ENCODE measurements at places on chromosomes 3 and 15. TPM values are rescaled to one million over a fixed set of nuclear protein-coding genes. Genes with fewer than 3 reads are reported as not detected.

Gene APEH
- 179 TPM for total RNA-seq

Gene SEC22A
- total RNA-seq: 15.1 TPM

DNA sequence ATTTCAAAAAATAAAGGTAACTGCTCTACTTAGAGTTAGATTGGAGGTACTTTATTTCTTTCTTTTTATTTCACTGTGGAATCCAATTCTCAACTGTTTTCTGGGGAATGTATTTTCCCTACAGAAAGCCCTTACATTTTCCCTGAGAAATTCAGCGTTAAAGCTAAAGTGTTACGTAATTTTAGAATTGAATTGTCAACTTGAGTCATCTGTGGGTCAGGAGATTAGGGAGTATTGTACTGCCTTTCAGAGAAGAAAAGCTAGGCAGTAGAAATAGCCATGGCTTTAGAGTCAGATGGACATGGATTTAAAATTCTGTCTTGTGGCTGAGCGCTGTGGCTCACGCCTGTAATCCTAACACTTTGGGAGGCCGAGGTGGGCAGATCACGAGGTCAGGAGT is 728.6 kb downstream of the ROBO1 start:
- H3K27ac ChIP-seq: no peak overlapping the region
- H3K36me3 ChIP-seq: no peaks in the 10 kb centered on the region
- no peak for DNase-seq
- no peaks in the 10 kb centered on the region for H3K27me3 ChIP-seq
- H3K4me1 ChIP-seq: no peaks in the 10 kb centered on the region

- H3K36me3 ChIP-seq: no peaks in the 10 kb centered on the region
- H3K4me3 ChIP-seq: no peak overlapping the region
- H3K27me3 ChIP-seq: peaks cover 3% of the 10 kb centered on the region
- no peak for DNase-seq
Observed at GRCh38 chr3:167864552-167864874, 129.0 kb downstream of the SERPINI1 start.

DNA sequence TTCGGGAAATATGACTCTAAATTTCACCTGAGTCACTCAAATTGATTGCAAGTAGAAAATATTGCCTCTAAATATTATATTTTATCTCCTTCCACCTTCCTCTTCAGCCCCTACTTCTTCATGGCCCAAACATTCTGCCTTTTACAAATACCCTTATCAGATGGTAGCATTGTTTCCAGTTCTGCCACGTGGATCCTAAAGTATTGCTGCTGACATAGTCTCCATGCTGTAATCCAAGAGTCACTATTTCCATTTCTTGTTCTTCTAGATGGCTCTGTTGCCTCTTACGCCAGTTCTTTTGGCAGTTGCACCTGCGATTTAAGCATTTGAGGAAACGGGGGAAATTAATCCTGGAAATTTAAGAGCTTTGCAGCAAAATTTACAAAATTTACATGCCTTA is 13.6 kb downstream of the LMOD3 start:
- H3K27ac ChIP-seq: no peak overlapping the region
- peaks cover 9% of the 10 kb centered on the region for H3K4me1 ChIP-seq
- DNase-seq: no peak

DNA sequence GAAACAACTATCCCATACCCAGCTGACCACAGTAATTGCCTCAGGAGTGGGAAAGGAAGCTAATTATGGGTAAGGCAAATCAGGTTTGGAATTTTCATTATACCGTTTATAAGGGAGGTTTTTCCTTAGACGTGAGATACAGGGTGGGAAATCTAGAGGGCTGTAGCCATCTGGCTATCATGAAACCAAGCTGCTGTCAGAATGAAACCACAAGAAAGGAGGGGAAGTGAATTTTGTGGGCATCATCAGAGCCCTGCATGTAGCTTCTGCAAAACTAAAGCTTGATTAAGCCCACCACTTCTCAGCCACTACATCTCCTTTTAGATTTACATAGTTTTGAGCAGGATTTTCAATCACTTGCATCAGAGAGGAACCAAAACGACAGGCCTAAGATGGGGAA is 893.5 kb downstream of the TUSC7 start:
- H3K27ac ChIP-seq: no peak overlapping the region
- no peaks in the 10 kb centered on the region for H3K4me1 ChIP-seq
- no peak for DNase-seq
- H3K4me3 ChIP-seq: no peak overlapping the region
- no peaks in the 10 kb centered on the region for H3K27me3 ChIP-seq

Data from activated CD8-positive, alpha-beta T cell treated with anti-CD3 and anti-CD28 coated beads, Interleukin-2, amount 10 ng/mL, durations not matched to agents 7 days and 5 days (primary cell).